ENCODE measurements at places on chromosomes 5 and 9. TPM values are rescaled to one million over a fixed set of nuclear protein-coding genes. Genes with fewer than 3 reads are reported as not detected.

PCDHGA9 gene
- total RNA-seq, result 0.03 TPM

CCL28 gene
- 0.06 TPM for total RNA-seq

EPB41L4A gene
- 2.5 TPM for total RNA-seq

PCDHA1 gene
- 0.14 TPM for total RNA-seq

CCDC187 gene
- not detected for total RNA-seq

CLIC3 gene
- total RNA-seq, result 5.6 TPM

RGS3 gene
- total RNA-seq, result 18.1 TPM

ANKRD20A1 gene
- total RNA-seq, result 1.5 TPM

C5orf46 gene
- total RNA-seq, result not detected

Measured in A549 treated with AZD2906 at 1 μM for 4 hours (cell line).